M059J (cell line): ENCODE measurements at places on chromosomes 5 and 9. TPM values are rescaled to one million over a fixed set of nuclear protein-coding genes. Genes with fewer than 3 reads are reported as not detected.
A peak's percentile ranks its signal among the peaks of the same experiment; 100 is the strongest.

GRCh38 chr5:147113967-147114366 lies 120.9 kb upstream of the STK32A start:
- no peak for DNase-seq

- DNase-seq, result no peak
These were observed 28.3 kb upstream of the PTGS1 start for GRCh38 chr9:122342323-122343050.

GRCh38 chr9:89929673-89930480 lies 325.1 kb downstream of the GADD45G start:
- DNase-seq, result peak; percentile 45

- DNase-seq, result peak; percentile 89
These were observed 56.7 kb upstream of the ACTBL2 start for GRCh38 chr5:57539281-57539701.

GRCh38 chr5:53603009-53603687 lies 42.7 kb downstream of the NDUFS4 start:
- no peak for DNase-seq

DNA sequence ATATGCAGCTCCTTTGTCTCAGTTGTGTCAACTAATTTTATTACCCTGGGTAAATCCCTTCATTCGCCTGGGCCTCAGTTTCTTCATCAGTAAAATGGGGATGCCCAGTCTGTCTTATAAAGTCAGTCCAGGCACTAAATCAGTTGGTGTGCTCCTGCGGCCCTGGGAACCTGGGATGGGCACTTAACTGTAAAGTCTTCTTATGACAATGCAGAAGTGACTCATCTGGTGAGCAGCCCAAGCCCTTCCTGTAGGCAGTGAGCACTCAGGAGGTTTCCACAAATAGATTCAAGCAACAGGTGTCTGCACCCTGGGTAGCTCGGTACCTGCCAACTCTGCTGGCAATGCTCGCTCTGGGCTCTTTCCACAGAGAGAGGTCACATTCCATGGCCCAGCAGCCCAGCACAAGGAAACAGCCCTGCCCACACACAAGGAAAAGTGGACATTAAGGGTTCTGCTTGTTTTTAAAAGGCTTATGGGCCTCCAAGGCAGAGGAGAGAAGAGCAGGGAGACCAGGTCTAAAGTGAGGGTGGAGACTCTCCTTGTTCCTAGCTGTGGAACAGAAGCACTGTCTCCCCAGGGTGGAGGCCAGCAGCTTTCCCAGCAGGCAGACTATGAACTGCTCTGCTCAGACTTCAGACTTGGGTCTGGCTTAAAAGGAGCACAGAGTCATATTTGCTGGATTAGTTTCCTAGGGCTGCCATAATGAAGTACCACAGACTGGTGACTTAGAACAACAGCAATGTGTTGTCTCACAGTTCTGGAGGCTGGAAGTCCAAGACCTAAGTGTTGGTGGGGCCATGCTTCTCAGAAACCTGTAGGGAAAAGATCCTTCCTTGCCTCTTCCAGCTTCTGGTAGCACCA lies 89.7 kb upstream of the ADRA1B start:
- peak; percentile 95 for DNase-seq

NR5A1 gene
- 0.02 TPM in 1 of 2 replicates, not detected in the other for total RNA-seq
